ENCODE measurements at places on chromosomes 1 and 21.
A peak's percentile ranks its signal among the peaks of the same experiment; 100 is the strongest.

- no peak for DNase-seq
Measured at GRCh38 chr1:119188926-119189325, 48.5 kb upstream of the WARS2 start.

- peak; percentile 54 for DNase-seq
Measured at GRCh38 chr1:154714638-154715037, 106.7 kb upstream of the ADAR start.

DNA sequence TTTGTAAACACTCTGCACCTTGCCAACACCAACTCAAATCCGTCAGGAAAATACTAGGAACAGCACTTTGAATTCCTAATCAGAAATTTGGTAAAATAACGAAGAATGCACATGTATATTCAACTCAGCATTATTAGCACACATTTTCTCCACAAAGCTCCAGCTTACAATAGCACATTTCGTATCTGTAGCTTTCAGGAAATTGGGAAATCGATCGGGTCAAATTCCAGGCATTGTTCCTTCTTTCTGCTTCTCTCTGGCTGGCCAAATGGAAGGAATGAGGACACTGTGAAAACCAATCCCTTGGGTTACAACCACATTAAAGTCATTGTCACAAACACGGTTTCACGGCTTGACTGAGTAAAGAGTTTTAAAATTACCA lies 58.6 kb downstream of the NPHP4 start:
- DNase-seq, result no peak

DNA sequence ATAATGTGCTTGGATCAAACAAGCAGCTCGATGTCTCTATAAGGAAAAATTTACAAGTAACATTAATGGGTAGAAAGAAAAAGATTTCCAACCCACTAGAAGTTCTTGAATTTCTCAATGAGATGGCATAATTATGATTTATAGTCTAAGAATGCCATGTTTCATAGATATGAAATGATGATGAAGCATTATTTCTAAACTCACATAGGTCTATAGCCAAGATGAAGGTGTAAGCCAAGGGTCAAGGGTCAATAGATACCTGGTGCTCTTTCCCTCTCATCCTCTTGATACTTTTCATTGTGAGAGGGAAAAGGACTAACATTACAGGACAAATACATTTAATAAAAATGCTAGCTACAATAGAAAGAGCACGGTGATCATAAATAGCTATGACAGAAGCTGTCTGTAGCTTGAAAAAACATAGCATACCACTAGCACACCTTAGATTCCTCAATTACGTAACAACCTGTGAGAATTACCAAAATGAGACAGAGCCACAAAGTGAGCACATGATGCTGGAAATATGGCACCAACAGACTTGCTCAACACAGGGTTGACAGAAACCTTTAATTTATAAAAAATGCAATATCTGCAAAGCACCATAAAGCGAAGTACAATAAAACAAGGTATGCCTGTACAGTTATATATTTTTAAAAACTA lies 26.3 kb upstream of the F13B start:
- no peak for DNase-seq

DNA sequence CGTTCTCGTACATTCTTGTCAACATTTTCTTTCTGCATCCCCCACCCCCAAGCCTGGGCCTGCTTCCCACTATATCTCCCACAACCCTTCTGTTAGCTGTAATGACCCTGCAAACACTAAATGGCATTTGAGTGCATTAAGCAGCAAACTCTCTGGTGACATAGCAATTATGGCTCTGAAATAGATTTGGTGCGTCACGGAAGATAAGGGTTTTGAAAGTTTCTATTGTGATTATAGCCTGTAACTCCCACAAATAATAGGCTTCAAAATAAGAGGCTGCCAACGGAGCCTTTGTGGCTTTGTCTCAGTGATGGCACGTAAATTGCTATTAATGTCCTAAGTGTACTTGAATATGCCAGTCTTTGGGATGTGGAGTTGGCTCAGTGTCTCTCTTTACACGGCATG lies 277.6 kb downstream of the PBX1 start:
- DNase-seq, result no peak

DNA sequence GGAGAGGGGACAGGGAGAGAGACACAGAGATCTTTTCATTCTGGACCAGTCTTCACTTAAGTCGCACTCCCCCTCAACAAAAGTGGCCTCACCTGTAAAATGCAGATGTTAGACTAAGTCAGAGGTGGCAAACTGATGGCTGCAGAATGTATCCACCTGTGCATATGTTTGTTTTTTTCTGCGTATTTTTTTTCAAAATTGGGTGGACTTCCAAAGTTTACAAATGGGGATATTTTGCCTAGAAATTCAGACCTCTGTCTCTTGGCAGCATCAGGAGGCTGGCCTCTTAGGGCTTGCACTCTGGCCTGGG lies 525.0 kb downstream of the MATN1 start:
- no peak for DNase-seq

DNA sequence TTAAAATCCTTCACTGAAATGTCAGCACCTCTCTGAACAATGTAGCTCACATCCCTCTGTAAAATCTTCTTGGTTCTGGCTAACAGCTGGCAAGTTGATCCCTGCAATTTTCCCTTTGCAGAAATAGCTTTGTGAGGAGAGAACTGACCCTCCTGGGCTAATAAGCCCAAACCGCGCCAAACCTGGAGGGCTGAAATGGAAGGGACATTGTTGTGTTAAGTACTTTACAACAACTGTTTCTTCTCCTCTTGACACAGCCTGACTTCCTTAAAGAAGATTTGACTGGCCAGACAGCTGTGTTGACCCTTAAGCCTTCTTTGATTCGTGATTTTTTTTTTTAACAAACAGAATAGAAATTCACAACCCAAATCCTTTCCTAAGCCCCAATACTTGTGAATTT lies 5.7 kb downstream of the LMX1A start:
- no peak for DNase-seq

- DNase-seq, result no peak
Measured at GRCh38 chr1:25118546-25118945, 113.8 kb downstream of the SYF2 start.

DNA sequence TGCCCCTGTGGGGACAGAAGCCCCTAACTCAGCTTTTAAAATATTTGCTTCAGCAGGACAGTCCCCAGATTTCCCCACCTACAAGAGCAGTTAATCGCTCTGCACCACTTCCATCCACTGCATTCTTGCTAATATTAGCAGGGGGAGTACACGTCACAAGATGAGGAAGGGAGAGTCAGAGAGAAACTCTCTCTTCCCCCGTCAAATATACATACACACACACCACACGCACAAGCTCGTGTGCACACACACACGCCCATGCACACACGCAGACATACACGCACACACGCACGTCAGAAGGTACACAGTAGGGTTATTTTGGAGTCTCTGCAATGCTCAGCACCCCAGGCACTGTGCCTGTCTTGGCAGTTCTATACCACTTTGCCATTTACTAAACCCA lies 2.1 kb downstream of the CLCA1 start:
- DNase-seq, result no peak

Measured in ELR (cell line).